RPMI7951 (cell line): ENCODE measurements at places on chromosomes 12 and 14. TPM values are rescaled to one million over a fixed set of nuclear protein-coding genes. Genes with fewer than 3 reads are reported as not detected.

KRT83 gene
- not detected in 2 replicates for total RNA-seq

DHRS2 gene
- total RNA-seq = 7.1 and 8.7 TPM in 2 replicates

IL25 gene
- not detected in 2 replicates for total RNA-seq

DNA sequence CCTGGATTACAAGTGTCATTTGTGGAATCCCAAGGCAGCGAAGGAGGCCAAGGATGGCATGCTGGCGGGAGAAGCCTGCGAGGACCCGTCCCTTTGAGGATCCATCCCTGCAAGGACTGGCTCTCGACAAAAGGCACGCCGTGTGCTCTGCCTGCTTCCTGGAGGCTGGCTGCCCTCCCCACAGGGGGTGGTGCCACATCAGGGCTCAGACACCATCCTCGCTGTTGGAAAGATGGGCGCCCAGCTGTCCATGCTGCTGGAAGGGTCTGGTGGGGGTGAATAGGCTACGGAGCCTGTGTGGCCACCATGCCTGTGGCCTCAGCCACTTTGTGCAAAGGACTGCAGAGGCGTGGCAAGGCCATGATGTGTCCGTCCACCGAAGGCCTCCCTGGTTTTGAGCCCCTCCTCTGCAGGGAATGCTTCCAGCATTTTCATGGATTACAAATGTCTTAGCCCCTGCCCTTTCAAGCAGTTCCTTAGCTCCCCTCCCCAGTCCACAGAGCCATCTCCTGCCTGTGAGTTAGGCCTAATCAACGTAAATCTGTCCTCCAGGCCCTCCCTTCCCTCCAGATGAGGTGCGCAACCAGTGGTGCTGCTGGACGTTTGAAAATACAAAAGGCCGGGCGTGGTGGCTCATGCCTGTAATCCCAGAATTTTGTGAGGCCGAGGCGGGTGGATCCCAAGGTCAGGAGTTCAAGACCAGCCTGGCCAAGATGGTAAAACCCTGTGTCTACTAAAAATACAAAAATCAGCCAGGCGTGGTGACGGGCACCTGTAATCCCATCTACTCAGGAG, 22.1 kb downstream of the ZBTB42 start:
- no peak for DNase-seq

DNA sequence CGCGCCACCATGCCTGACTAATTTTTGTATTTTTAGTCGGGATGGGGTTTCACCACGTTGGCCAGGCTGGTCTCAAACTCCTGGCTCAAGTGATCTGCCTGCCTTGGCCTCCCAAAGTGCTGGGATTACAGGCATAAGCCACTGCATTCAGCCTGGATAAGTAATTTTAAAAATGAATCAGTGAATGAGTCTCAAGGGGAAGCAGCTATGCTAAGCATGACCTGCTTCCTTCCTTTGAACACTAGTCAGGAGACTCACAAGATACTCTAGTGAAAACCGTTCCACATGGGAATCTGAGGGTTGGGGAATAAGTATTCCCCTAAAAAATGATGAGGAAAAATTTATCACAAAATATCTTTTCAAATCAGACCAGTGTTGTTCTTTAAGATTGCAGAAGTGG, 10.7 kb upstream of the FAM234B start:
- DNase-seq = no peak

DNA sequence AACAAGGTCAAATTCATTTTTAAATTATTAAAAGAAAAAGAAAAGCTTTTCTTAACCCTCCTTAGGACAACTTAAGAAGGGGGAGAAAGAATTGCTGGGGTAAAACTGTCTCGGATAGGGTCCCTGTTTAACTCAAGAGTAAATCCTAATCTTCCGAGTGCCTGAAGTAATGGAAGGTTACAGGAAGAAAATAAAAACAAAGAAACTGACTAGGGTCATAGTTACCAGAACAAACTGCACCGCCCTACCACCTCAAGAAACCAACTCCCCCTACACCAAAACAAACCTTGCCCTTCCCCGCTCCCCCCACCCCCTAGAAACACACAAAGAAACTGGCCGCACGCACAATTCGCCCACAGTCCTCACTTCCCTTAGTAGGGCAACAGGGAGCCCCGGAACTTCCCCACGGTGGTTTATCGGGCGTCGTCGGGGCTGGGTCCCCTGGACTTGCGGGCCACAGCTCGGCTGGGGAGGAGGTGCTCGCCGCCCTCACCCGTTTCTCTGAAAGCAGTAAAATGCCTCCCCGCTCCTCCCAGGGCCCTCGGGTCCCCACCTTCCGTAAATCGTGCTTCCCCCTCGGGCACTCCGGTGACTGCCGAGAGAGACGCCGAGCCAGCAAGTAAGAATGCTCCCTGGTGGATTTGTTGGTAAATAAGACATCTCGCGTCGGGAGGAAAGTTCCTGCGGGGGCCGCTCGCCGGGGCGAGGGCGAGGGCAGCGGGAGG, 2.4 kb downstream of the SINHCAF start:
- DNase-seq = peak; percentile 30

DNA sequence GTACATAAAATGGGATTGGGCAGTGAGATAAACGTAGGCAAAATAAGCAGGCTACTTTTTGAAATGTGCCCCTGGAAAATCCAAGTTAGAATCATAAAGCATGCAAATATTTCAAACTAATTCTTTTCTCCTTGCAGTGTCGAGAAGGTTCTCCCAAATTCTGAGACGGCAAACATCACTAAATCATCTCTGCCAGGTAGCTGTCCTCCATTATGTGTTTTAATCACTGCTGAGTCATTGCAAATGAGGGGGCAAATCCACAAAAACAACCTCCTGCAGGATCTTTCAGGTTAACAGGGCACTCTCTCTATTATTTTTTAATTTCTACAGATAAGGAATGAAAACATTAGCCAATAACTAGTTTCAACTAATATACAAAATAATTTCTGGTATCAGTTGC, 63.2 kb upstream of the RIC8B start:
- DNase-seq = no peak
